ENCODE measurements at places on chromosomes 11 and 22. TPM values are rescaled to one million over a fixed set of nuclear protein-coding genes. Genes with fewer than 3 reads are reported as not detected.
A peak's percentile ranks its signal among the peaks of the same experiment; 100 is the strongest.

DNA sequence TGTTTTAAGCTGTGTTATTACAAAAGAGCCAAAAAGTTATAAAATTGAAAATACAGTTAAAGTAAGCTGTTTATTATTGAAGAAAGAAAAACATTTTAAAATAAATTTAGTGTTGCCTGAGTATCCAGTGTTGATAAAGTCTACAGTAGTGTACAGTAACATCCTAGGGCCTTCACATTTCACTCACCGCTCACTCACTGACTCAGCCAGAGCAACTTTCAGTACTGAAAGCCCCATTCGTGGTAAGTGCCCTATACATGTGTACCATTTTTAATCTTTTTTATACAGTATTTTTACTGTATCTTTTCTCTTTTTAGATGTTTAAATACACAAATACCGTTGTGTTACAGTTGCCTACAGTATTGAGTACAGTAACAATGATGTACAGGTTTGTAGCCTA is 35.0 kb downstream of the POLD3 start:
- H3K27me3 ChIP-seq = no peaks in the 10 kb centered on the region
- H3K36me3 ChIP-seq = peaks cover 11% of the 10 kb centered on the region
- no peaks in the 10 kb centered on the region for H3K4me1 ChIP-seq
- no peak overlapping the region for H3K27ac ChIP-seq
- DNase-seq = no peak

The DEPDC7 gene
- total RNA-seq = 5.8 TPM

DNA sequence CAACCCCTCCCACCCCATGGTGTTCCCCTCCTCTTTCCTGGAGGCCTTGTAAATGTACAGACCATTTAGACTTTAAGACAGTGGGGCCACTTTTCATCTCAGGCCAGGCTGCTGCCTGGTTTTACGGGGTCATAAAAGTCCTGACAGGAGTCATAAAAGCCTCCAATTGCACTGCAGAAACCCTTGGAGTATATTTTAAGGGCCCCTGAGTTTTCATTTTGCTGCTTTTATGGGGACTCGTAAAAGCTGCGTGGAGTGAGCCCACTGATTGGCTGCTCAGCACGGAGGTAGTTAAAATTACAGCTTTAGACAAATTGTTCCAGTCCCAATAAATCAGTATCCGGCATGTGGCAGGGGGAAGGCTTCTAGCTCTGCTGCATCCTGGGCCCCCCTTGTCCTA is 627.6 kb downstream of the NTM start:
- no peak overlapping the region for H3K4me3 ChIP-seq
- no peaks in the 10 kb centered on the region for H3K36me3 ChIP-seq
- H3K27ac ChIP-seq = no peak overlapping the region
- no peak for DNase-seq
- no peaks in the 10 kb centered on the region for H3K27me3 ChIP-seq

- no peaks in the 10 kb centered on the region for H3K36me3 ChIP-seq
- H3K4me3 ChIP-seq = no peak overlapping the region
- no peaks in the 10 kb centered on the region for H3K27me3 ChIP-seq
Measured at GRCh38 chr11:78787696-78788095, 213.0 kb upstream of the NARS2 start.

DNA sequence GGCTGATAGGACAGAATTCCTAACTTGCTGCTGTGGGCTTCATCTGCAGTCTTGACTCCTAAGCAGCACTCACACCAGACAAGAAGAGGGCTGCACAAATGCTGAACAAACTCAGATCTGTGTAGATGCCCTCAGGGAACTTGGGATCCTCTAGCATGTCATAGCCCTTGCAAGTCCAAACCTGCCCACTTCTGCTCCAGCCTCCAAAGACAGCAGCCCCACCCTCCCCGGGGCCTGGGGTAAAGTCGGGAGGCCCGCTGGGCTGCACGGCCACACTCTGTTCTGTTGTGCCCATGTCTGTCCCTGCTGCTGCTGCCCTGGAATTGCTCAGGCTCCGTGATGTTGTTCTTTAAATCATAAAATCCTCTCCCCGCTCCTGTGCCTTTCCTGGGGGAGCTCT is 28.3 kb downstream of the DRD2 start:
- no peak overlapping the region for H3K27ac ChIP-seq
- no peak for DNase-seq
- no peak overlapping the region for H3K4me3 ChIP-seq
- no peaks in the 10 kb centered on the region for H3K27me3 ChIP-seq
- no peaks in the 10 kb centered on the region for H3K36me3 ChIP-seq

The MOGAT2 gene
- 0.10 TPM for total RNA-seq

DNA sequence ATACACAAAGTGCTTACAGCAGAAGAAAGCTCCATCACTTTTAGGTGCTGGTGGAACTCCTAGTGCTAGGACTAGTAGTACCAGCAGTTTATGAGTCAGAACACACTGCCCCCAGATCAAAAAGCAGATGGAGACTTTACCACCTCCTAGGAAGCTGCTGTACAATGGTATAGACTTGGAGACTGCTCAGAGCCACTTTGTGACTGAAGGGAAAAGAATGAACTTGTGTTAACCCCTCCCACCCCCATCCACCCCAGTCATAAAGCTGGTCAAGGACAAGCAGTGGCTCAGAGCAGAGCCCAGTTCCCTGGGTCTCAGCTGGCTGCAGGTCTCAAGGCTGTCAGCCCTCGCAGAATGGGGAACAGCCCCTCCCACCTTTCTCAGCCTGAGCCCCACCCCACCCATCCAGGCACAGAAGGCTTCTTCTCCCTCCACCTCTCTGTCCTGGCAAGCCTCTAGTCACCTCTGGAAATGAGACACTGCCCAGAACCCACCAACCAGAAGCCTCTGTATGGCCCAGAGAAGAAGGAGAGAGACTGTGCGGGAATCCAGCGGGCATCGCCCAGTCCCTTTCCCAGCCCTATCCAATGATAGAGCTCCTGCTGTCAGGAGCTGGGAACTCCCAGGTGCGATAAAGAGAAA is 23.8 kb downstream of the PACSIN2 start:
- H3K27me3 ChIP-seq = no peaks in the 10 kb centered on the region
- no peak for DNase-seq
- no peaks in the 10 kb centered on the region for H3K36me3 ChIP-seq
- H3K27ac ChIP-seq = peak overlapping the region; percentile 69
- peaks cover 29% of the 10 kb centered on the region for H3K4me1 ChIP-seq

DNA sequence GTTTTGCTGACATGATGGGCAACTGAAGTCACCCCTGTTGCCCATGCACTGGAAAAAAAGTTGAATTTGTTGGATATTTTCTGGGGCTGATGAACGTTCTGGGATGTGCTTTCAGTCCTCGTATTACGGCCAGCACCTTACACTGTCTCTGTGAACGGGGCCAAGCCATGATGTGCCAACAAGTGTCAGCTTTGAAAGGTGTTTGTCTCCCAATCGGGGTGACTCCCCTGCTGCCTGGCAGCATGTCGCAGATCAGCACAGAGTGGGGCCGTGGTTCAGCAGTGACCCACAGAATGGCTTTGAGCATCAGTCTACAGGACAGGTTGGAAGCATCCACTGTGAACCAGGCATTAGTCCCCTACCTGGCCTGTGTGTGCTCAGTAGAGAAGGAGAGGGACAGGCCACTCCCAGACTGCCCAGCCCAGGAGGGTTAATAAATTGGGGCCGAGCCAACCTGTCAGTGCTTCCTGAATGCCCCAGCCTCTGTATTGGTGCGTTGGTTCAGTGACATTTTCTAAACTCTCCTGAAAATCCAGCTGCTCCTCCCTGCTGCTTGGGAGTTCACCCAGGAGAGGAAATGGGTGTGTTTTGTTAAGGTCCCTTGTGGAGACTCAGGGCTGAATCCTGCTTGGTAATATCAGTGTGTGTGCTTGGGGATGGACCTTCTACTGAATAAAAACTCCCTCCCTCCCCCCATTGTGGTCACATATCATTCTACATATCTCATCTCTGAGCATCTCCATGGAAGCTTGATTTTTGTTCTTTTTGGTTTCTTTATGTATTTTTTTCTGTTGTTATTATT is 50.7 kb upstream of the TTC12 start:
- no peaks in the 10 kb centered on the region for H3K4me1 ChIP-seq
- no peak overlapping the region for H3K27ac ChIP-seq
- no peak overlapping the region for H3K4me3 ChIP-seq
- H3K27me3 ChIP-seq = no peaks in the 10 kb centered on the region
- no peak for DNase-seq

- peak overlapping the region; percentile 58 for H3K27ac ChIP-seq
- no peaks in the 10 kb centered on the region for H3K4me1 ChIP-seq
- no peak overlapping the region for H3K4me3 ChIP-seq
- H3K36me3 ChIP-seq = no peaks in the 10 kb centered on the region
Measured at GRCh38 chr11:102177974-102178631, 67.9 kb downstream of the YAP1 start.

DNA sequence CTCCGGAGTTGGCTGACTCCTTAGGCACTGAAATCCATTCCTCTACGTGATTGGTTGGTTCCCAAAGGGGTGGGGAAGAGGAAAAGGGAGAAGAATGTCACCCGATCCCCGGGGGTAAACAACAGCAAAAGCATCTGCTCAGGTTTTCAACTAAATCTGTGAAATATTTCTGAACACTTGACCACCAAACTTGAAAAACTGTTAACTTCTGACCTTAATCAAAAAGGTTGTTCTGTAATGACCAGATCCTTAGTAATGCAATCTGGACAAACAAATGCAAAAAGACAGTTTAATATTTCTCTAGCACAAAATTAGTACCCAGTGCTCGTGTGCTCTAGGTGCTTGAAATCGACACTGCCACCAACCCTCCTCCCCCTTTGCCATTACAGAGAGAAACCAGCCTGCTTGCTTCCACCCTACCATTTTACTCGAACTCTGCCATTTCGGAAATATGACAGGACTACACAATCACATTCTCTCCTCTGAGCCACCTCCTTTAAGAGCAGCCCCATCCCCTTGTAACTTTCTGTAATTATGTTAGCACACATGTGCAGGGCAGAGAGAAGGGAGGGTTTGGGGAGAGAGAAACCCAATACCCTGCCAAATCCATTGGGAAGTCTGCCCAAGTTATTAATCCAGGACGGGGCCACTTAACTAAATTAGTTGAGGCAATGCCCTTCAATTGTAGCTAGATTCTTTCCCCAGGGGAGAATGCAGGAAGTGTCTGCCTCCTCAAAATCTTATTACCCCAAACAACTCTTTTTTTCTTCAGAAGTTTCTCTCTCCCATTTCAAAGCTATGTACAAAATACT is 113.8 kb downstream of the RBFOX2 start:
- H3K36me3 ChIP-seq = no peaks in the 10 kb centered on the region
- H3K27me3 ChIP-seq = no peaks in the 10 kb centered on the region
- H3K4me1 ChIP-seq = peaks cover 83% of the 10 kb centered on the region
- H3K4me3 ChIP-seq = peak overlapping the region; percentile 49
- H3K27ac ChIP-seq = peak overlapping the region; percentile 91
- peak; percentile 82 for DNase-seq

DNA sequence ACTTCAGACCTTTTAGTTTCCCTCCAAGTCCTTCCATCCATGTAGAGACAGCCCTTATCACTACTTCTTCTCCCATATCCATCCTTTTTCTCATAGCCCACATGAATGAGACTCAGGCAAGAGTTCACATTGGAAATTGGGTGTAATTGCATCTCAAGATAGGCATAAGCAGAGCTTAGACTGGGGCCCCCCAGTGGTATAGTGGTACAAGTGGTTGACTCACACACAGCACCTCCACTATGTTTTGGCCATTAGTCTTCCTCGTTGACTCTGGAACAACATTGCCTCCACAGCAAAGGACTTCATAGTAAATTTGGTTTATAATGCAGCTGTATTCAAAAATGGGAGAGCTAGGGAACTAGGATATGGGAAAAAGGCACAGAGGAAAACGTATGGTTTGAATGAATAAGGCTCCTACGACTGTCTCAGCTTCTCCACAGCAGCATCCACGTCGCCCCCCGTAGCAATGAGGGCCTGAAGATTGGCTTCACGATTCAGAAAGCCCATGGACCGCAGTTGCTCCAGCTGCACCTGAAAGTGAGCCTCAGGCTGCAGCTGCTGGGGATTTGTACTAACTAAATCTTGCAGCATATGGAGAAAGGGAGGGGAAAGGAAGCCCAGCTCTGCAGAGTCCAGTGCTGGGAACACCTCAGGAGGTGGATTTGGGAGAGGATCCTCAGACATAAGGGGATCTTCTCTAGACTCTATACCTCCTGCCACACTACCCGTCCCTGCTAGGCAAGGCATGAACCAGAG is 2.4 kb downstream of the UBQLN3 start:
- H3K4me1 ChIP-seq = no peaks in the 10 kb centered on the region
- no peaks in the 10 kb centered on the region for H3K27me3 ChIP-seq
- no peak overlapping the region for H3K4me3 ChIP-seq
- no peak for DNase-seq

The CSRP3 gene
- 300 TPM for total RNA-seq

GRCh38 chr11:62108017-62108750 is 15.6 kb upstream of the INCENP start:
- H3K4me3 ChIP-seq = no peak overlapping the region
- no peaks in the 10 kb centered on the region for H3K27me3 ChIP-seq
- no peak overlapping the region for H3K27ac ChIP-seq

DNA sequence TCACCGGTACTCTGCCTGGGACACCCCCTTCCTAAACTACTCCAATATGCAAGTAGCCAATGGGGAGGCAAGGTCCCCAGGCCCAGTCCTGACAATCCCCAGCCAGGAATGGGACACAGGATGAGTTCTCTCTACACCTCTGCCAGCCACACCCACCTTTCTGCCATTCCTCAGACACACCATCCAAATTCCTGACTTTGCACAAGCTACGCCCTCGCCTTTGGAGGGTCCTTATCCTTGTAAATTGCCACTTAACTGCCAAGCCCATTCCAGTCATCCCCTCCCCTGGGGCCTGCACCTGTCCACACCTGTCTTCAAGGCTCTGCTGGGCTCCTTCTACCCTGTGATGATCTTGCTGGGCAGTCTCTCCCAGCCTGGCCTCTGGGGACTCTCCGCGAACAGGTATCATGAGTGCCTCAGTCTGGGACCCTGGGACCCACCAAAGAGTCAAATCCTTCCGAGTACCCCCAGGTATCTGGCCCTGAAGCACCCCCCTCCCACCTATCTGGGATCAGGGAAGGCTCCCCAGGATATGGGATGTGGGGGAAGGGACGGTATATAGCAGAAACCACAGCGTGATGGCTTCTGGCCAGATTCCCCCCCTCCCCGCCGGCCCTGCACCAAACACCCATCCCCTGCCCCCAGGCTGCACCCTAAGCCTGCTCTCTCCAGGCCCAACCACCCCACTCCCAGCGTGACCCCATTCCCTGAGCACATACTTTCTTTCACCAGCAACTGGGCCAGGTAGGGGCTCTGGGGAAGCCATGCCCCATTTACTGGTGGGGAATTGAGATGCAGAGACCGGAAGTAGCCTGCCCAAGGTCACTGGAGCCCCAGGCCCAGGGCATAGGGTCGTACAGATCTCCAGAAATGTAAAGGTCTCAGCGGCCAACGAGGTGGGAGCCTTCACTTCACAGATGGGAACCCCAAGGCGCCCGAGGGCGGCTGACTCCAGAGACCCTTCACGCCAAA is 806 bp downstream of the ARAP1 start:
- peaks cover 18% of the 10 kb centered on the region for H3K4me1 ChIP-seq
- H3K27me3 ChIP-seq = no peaks in the 10 kb centered on the region
- peak overlapping the region; percentile 50 for H3K27ac ChIP-seq
- no peaks in the 10 kb centered on the region for H3K36me3 ChIP-seq

The CHRM4 gene
- not detected for total RNA-seq

The ACCSL gene
- not detected for total RNA-seq

All from gastrocnemius medialis (tissue), 4 donors.